ENCODE measurements at places on chromosomes 12 and 14.
A peak's percentile ranks its signal among the peaks of the same experiment; 100 is the strongest.

DNA sequence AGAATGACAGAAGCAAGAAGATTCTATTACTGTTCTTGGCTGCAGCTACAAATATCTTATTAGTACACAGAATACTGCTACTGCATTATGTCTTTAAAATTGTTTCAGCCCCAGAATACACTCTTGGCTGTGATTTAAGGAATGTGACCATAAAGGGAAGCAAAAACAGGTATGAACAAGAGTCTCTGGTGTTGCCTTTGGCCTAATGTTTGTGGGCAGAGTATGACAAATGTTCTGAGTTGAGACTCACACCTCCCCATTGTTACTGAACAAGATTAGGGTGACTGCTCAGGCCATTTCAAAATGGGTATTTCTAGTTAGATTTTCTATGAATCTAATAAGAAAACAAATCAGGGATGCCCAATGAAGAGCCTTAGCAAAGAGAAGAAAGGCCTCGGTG lies 28.5 kb downstream of the TTC6 start:
- DNase-seq: no peak

DNA sequence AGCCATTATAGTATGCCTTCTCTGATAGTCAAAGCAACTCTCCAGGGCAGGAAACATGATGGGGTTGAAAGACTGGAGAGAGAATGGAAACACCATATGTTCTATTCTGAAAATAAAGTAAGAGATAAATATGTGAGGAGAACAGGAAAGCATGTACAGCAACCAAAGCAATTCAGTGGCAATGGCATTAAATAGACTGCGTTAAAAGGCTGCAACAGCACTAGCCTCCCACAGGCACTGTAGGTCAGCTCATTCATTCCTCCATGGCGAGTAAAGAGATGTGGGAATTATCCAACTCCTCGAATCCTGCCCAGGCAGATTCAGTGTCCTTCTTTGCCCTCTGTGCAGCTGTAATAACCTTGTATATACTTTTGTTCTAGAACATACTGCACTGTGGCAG lies 43.8 kb downstream of the ANO6 start:
- DNase-seq: no peak

DNA sequence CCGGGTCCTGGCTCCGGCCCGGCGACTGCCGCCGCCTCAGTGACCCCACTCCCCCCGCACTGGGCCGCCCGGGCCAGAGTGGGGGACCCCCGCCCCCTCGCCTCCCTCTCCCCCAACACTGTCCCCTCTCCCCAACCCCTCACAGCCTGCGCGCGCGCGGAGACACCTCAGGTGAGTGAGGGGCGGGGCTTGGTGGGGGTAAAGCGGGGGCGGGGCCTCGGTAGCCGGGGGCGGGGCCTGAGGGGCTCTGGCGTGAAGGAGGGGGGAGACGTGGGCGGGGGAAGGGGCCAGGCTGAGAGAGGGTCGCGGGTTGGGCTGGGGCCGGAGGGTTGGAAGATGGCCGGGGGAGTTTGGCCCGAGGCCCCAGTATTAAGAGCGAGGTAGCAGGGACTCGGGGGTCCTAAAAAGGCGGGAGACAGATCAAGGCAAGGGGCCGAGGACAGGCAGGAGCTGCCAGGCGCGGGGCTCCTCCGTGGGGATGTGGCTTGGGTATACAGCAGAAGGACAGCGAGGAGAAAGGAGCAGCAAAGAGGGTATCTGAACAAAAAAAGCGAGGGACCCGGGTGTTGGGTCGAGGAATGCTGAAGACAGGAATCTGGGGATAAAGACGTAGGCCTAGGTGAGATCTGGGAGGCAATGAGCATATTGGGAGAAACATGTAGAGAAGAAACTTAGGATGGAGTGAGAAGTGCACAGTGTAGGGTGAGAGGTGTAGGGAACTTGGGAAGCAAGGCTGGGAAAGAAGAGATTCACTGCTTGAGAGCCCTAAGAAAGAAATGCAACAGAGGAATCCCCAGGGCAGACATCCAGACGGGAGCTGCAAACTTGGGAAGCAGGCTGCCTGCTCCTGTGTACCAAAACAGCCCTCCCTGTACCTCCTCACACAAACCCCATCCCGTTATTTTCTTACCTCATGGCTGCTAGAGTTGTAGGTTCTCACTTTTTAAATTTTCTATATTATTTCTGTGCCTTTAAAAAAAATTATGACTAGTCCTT lies 10.8 kb downstream of the SUOX start:
- no peak for DNase-seq

GRCh38 chr12:32069071-32069470 lies 37.6 kb upstream of the BICD1 start:
- DNase-seq: no peak

DNA sequence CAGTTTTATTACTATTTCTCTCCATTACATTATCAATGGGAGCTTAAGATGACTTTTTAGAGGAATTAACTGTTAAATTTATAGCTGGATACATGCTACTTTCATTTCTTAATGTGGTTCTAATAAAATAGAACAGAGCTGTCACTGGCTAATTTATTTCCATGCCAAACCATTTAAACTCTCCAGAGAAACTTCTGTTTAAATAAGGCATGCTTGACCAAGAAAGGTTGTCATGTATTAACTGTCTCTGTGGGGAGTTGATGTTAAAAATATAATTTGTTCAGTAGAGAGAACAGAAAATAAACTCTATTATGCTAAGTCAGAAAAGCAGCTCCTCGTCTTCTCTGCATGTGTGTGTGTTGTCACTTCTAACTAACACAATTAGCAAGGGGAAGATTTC lies 447.4 kb downstream of the SLC16A7 start:
- no peak for DNase-seq

- DNase-seq: no peak
Observed at GRCh38 chr12:639988-640387, 23.3 kb downstream of the NINJ2 start.

DNA sequence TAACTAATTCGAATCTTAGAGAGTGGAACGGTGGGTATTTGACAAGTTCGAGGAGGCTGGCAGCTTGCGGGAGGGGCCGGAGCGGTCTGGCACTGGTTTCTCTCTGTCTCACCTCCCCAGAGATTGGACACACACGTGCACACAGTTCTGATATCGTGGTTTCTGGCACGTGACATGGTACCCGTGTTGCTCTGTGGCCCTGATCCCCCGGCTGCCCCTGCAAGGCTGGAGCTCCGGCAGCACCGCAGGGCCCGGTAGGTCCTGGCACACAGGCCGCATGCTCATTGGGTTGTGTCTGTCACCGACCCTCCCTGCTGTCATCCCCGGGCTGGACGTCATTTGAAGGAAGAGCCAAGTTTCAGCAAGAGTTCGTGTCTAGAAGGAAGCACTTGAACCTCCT lies 82.7 kb downstream of the PPP2R5C start:
- no peak for DNase-seq

GRCh38 chr14:32913725-32914124 lies 25.0 kb upstream of the NPAS3 start:
- no peak for DNase-seq

DNA sequence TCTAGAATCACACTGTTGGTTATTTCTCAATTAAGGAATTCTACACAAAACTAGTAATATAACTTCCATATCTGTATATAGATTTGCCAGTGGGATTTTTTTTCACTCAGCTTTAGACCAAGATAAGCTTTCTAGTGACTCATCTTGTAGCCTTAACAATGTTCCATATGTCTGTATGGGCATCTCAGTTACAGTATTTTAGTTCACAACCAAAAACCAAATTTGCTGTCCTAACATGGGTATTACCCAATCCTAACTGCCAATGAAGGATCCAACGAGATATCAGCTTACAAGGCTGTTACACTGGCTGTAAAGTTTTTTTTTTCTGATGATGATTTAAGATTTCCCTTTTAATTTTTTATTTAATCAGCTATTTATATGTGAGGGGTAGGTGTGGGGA lies 31.5 kb upstream of the KRR1 start:
- DNase-seq: no peak

GRCh38 chr12:116539905-116540482 lies 19.2 kb upstream of the MAP1LC3B2 start:
- peak; percentile 63 for DNase-seq

DNA sequence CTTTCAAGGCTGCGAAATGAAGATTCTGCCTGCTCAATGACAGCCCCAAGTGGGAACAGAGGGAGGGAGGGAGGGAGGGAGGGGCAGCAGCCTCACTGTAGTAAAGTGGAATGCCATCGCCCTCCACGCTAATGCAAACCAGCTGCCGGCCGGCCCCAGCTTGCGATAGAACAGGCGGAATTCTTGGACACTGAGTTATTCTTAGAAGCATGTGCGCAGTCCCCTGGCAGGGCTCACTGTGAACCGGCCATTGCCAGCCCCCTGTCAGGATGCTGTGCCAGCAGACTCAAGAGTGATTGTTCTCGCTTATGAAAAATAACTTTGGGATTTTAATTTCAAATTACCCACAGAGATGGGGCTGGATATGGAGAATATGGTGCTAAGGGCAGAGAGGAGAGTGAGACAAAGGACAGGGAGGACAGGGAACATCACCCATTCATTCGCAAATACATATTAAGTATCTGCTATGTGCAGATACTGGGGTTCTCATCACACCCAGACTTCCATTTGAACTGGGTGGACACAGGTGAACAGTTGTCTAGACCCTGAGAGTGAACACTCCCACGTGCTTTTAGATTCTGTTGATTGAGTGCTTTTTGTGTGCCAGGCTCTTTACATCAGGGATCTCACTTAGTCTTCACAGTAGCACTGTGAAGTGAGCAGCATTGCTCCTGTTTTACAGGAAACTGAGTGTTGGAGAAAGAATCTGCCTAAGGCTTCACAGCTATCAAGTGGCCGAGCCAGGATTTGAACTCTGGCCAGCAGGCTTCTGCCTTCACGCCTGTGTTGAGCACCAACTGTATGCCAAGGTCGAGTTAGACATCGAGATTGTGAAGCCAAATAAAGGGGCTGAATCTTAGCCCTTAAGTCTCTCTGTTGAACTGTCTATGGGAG lies 192.9 kb downstream of the C12orf75 start:
- DNase-seq: no peak
